ENCODE measurements at places on chromosomes 7 and 10.

DNA sequence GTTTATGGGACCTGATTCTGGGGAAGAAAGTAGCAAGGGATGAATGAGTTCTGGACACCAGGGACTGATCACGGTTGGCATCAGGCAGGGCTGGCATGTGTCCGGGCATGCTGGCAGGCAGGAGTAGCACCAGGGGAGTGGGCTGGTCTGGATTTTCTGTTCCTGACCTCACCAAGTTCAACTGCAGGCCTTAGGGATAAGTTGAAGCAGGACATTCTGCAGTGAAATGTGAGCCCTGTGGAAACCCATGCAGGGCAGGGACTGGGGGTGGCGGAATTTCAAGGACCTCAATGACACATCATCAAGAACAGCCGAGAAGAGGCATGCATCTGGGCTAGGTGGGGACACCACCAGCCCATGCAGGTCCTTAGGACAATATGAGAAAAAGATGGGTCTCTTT lies 80.2 kb upstream of the ADAM12 start:
- DNase-seq: no peak

GRCh38 chr7:137547485-137547884 lies 204.0 kb upstream of the PTN start:
- no peak for DNase-seq

DNA sequence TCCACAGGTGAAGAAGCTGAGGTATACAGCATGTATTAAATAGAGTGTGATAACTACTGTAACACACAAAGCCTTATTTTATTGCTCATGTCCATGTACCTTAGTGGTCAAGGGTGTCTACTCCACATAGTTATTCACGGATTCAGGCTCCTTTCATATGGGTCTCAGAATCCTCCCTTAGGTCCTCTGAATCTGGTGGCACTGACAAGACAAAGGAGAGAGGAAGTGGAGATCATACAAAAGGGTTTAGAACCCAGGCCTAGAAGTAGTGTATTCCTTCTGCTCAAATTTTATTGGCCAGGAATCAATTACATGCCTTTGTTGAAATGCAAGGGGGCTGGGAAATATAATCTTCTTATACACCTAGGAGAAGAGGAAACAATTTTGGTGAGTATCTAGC lies 164.6 kb downstream of the PTEN start:
- no peak for DNase-seq

- DNase-seq: no peak
Observed at GRCh38 chr10:3811291-3811870, 26.4 kb upstream of the KLF6 start.

DNA sequence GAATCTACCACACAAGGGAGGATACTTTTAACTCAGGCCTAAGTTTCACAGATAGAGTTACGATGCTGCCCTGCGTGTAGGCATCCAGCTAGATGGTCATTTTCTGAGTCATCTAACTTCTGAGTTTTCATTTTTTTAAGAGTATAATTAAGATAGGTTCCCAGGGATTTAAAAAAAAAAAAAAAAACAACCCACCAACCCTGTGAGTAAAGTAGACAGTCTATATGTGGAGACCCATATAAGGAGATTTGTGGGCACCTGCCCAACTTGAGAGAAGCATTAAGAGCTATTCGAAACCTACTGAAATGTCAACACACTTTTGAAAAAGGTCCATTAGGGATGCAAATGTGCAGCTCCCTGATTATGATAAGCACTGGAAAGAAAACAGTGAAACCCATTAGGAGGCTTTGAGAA lies 257.3 kb downstream of the TRIL start:
- DNase-seq: no peak

GRCh38 chr7:55206235-55207029 lies 158.7 kb upstream of the LANCL2 start:
- no peak for DNase-seq

GRCh38 chr7:56079450-56080185 lies 13.1 kb downstream of the PHKG1 start:
- no peak for DNase-seq

GRCh38 chr7:111855161-111855841 lies 293.0 kb upstream of the IMMP2L start:
- DNase-seq: no peak

GRCh38 chr10:71582019-71582418 lies 137.6 kb downstream of the C10orf105 start:
- DNase-seq: no peak

GRCh38 chr7:21355406-21355874 lies 72.4 kb upstream of the SP4 start:
- DNase-seq: no peak

- DNase-seq: peak; percentile 54
Observed at GRCh38 chr10:101041252-101041761, 10.3 kb downstream of the SFXN3 start.

DNA sequence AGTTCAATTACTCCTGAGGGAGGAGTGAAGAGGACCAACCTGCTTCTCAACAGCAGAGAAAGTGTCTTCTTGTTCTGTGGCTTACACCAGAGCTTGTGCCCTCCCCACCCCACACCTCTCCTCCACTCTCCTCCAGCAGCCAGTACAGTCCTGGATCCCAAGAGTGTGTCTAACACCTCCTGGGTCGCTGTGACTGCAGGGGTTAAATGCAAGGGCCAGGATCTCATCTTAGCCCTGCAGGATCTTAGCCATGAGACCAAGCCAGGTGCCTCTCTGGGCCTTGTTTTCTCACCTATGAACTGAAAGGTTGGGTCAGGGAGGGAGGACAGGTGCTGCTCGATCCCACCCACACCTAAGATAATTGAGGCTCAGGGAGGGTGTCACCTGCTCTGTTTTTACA lies 34.5 kb upstream of the MSRB2 start:
- no peak for DNase-seq

- DNase-seq: no peak
Observed at GRCh38 chr10:80165173-80165572, 32.6 kb downstream of the PLAC9 start.

DNA sequence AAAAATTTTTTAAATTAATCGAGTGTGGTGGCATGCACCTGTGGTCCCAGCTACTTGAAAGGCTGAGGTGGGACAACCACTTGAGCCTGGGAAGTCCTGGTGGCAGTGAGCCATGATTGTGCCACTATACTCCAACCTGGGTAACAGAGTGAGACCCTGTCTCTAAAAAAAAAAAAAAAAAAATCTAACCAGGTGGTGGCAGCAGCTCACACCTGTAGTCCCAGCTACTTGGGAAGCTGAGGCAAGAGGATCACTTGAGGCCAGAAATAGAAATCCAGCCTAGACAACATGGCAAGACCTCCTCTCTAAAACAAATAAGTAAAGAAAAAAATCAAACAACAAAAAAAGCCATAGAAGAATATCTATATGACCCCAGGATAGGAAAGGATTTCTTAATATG lies 3.6 kb upstream of the MYOF start:
- DNase-seq: no peak

DNA sequence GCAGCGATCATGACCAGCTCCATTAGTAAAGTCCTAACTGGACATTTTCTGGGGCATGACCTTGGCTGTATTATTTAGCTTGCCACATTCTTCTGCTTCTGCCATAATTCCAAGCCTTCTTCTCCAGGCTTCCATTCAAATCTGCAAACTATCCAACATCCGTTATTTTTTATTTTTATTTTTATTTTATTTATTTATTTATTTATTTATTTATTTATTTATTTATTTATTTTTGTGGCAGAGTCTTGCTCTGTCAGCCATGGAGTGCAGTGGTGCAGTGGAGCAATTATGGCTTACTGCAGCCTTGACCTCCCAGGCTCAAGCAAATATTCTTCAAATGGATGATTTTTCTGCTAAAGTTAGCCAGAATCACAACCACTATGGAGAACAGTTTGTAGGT lies 187.2 kb upstream of the CDK1 start:
- no peak for DNase-seq

- no peak for DNase-seq
Observed at GRCh38 chr7:91892821-91893340, 12.4 kb upstream of the MTERF1 start.

DNA sequence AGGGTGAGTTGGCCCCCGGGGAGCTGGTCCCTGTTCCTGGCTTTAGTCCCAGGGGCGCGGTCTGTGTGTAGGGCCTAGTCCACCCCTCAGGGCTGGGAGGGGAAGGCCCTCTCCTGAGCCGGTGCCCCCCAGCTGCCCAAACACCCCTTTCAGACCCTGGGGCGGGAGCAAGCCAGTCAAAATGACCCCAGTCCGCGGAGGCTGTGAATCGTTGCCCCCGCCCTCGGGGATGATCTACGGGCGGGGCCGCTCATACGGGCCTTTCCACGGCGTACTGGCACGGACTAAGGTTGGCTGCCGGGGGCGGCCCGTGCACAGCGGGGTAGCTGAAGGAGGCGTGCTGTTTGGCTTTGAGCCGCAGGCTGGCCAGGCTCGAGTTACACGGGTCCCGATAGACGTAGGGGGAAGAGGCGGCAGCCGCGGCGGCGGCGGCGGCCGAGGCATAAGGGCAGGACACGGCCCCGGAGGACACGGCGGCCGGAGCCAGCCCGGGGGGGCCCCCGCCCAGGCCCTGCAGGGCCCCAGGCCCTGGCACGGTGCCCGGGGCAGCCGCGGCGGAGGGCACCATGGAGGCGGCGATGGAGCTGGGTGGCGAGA lies 4.3 kb downstream of the ELOVL3 start:
- no peak for DNase-seq
